Cerebellar nuclear complex (tissue), 1 donor: ENCODE measurements at places on chromosomes 4 and X.

DNA sequence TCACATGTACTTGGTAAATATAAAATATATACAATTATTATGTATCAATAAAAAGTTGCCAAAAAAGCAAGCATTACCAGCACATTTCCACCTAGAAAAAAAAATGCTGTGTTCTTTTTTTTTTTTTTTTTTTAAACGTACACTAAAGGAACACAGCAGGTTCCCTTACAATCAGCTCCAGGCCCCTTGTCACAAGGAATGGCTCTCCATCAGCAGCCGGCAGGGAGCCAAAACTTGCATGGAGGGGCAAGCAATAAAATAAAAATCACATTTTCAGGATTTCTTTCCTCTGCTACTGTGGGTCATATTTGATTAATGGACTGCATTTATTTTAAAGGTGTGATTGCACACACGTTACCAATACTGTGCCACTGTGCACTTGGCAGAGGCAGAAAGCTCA is 460.3 kb downstream of the GPAT3 start:
- no peak for DNase-seq

GRCh38 chr4:107987916-107988762 is 1.6 kb upstream of the HADH start:
- no peak for DNase-seq

DNA sequence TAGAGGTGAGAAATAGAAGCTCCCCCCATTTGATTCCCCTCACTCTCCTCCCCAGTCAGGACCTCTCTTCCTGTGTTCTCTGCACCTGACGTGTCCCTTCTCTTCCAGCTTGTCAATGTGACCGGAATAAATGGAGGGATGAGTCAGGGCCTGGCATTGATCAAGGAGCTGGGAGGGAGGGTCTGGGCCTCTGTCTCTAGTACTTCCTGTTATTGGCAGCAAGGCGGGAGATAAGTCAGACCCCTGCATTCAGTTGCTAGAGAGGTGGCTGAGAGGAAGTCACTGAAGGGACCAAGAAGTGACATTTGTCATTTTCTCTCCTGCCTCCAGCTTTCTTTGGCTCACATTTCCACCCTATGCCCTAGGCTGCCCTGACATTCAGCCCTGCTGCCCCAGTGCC is 35.1 kb upstream of the ZNF41 start:
- DNase-seq = no peak

DNA sequence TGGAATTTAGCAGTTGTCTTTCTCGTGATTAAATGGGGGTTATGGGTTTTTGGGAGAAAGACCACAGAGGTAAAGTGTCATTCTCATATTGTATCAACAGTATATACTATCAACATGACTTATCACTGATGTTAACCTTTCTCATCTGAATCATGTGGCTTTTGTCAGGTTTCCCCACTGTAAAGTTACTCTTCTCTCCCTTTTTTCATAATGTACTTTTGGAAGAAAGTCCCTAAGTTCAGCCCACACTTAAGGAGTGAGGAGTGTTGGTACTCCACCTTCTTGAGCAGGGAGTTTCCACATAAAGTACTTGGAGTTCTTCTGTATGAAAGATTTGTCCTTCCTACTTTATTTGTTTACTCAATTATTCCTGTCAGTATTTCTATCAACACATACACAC is 169.9 kb downstream of the ZNF330 start:
- DNase-seq = no peak

GRCh38 chrX:68988865-68989264 is 160.0 kb downstream of the EFNB1 start:
- DNase-seq = no peak

DNA sequence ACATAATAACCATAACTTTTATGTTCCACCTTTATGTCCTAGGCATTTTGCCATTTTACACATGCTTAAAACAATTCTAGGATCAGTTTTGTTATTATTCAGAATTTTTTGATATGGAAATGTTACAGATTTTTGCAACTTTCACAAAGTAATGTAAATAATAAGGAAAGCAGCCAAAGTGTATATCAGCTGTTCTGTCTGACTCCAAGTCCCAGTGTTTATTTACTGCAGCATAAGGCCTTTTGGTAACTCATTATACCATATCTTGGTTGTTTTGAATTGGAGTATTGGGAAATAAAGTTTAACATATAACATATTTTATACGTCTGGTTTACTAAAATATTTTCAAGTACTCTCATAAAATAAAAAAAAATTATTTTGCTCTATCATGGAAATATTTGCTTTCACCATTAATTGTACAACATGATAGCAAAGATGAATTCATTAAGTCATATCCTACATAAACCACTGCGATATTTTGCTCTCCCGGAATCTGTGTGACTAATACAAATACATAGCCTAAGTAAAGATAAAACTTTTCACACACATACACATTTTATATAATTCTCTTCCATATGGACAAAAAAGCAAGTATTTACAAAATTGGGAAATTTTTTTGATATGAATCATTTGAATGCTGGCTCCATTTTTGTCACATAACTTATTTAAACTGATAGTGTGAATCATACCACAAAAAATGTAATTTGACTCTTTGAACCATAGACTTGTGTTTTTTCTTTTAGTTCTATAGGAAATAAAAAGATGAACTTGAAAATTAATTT is 399.0 kb downstream of the PABPC4L start:
- DNase-seq = no peak

- DNase-seq = no peak
Observed at GRCh38 chr4:141802333-141802732, 165.9 kb downstream of the IL15 start.

DNA sequence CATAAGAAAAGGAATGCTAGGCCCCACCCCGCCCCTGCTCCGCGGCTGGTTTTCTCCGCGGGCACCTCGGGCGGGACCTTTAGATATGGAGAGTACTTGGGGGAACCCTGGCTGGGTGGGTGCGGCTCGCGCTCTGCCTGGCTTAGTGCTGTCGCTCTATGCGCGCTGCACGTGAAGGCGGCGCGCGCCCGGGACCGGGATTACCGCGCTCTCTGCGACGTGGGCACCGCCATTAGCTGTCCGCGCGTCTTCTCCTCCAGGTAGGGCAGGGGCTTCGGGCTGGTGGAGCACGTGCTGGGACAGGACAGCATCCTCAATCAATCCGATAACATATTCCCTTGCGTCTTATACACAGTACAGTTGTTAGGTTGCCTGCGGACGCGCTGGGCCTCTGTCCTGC is 56.0 kb downstream of the MAGEB10 start:
- no peak for DNase-seq

- DNase-seq = no peak
Observed at GRCh38 chrX:15873566-15873965, 19.0 kb upstream of the AP1S2 start.

DNA sequence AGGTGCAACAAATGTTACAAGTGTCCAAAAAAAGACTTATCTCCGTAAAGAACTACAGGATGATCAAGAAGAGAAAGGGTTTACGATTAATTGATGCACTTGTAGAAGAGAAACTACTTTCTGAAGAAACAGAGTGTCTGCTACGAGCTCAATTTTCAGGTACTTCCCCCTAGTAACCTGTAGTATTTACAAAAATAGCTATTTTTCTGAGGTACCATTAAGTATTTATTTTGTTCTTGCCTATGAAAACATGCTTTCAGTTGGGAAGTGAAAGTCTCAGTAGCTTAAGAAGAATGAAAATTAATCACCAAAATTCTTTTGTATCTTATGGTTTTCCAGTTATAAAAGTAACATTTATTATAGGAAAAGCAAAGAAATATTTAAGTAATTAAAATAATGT is 5.9 kb downstream of the THAP9 start:
- DNase-seq = no peak
